ENCODE measurements at places on chromosomes 12 and 14.
A peak's percentile ranks its signal among the peaks of the same experiment; 100 is the strongest.

- DNase-seq: no peak
These were observed 416.5 kb downstream of the NELL2 start for GRCh38 chr12:44459569-44459968.

GRCh38 chr12:69266036-69266635 is 26.8 kb downstream of the CPSF6 start:
- no peak for DNase-seq

GRCh38 chr14:54902143-54902520 is 494 bp downstream of the GCH1 start:
- peak; percentile 70 for DNase-seq

GRCh38 chr12:5914387-5915149 is 30.5 kb downstream of the ANO2 start:
- no peak for DNase-seq

GRCh38 chr12:48998497-48999353 is 450 bp downstream of the DDN start:
- DNase-seq: no peak

DNA sequence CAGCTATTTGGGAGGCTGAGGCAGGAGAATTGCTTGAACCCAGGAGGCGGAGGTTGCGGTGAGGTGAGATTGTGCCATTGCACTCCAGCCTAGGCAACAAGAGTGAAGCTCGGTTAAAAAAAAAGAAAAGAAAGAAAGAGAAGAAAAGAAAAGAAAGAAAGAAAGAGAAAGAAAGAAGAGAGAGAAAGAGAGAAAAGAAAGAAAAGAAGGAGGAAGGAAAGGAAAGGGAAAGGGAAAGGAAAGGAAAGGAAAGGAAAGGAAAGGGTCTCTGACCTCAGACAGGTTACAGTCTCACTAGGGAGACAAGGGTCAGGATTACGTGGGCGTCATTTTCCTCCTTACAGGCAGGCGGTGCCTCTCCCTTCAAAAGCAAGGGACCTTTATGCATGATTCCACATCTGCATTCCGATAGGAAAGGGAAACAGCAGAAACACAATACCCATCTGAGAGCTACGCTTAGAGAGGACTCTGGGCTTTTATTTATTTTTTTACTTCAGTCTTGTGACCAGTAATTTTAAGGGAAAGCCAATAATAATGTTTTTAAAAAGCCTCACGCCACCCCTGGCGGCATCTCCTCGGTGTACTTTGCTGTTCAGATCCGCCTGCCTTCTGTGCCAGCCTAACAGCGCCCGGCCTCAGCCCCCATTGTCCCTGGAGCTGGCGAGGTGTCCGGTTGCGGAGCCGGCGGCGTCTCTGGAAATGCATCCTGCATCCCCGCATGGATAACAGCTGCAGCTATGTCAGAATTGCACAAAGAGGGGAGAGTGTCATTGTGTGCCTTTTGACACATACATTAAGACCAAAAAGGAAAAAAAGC is 945 bp upstream of the HIP1R start:
- DNase-seq: peak; percentile 57

DNA sequence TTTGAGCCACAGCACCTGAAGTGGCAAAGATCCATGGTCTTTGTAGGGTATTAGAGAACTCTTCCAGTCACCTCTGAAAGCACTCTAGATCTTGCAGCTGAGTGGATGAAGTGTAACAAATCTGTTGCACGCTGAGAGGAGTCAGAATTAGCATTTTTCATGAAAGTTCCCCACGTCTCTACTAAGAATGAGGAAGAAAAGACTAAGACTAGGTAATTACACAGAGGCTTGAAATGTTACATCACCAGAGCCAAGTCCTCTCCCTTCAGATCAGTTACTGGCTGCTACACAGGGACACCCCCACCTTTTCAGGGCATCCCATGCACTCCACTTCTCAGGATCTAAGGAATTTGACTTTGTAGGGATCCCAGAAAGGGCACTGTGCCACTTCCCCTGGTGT is 98.6 kb upstream of the FKBP4 start:
- no peak for DNase-seq

GRCh38 chr12:22628228-22628627 is 3.3 kb downstream of the ETNK1 start:
- DNase-seq: no peak

- DNase-seq: no peak
These were observed 2.0 kb downstream of the YBX3 start for GRCh38 chr12:10720974-10721650.

- DNase-seq: no peak
These were observed 340.1 kb downstream of the BCL11B start for GRCh38 chr14:98931911-98932310.

DNA sequence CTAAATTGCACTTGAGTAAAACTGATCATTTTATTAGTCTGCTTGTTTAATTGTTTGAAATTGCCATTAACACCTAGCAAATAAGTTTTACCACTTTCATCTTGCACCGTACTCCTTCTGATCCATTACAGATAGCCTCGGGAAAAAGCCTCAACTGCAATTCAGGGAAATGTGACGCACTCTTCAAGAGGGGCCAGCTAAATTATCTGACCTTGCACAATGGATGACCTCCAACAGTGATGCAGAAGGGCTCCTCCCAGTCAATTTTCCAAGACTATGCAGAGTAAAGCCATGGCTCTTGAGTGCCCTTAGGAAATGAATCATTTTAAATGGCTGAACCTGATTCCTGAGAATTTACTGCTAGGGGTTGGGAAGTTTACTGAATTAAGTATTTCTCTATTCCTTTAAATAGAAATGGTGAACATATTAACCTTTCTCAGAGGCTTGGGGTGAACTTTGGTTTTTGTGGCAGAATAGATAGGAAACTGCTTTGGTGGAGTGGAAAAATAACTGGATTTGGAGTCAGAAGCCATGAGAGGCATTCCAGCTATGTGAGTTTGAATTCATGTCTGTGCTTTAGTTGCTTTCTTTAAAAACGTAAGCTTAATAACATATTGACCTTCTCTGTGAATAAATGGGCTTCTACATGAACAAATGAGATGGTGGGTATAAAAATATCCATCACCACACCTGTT is 64.8 kb upstream of the OVCH1 start:
- no peak for DNase-seq

DNA sequence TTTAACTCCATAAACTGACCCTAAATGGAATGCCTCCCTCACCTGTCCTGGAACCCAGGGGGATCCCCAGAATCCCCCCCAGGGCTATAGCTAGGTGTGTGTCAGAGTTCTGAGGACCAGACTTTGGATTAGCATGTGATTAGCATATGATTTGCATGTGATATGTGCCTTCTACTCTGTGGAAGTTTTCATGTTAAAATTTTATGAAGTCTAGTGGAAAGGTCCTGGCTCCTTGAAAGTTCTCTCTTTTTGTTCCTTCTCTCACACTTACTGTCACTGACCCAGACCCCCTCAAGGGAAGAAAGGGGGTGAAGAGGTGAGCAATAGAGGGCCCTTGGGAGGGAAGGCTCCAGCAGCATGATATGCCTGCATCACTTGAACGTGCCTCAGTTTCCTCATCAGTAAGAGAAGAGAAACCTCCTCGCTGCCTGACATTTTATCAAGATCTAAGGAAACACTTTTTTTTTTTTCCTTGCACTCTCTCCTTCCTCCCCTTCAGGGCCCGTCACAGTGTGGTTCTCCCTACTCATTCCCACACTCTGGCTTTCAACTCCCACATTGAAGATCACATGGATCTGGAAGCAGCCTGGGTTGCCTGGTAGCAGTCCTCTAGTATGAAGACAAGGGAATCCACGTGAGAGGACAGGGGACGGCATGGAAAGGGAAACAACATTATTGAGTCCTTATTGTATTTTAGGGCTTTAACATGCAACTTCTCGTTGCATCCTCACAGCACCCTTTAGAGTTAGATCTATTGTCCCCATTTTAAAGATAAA is 3.3 kb upstream of the C1QL4 start:
- DNase-seq: no peak

- no peak for DNase-seq
These were observed 131.8 kb upstream of the AEBP2 start for GRCh38 chr12:19307451-19307850.

DNA sequence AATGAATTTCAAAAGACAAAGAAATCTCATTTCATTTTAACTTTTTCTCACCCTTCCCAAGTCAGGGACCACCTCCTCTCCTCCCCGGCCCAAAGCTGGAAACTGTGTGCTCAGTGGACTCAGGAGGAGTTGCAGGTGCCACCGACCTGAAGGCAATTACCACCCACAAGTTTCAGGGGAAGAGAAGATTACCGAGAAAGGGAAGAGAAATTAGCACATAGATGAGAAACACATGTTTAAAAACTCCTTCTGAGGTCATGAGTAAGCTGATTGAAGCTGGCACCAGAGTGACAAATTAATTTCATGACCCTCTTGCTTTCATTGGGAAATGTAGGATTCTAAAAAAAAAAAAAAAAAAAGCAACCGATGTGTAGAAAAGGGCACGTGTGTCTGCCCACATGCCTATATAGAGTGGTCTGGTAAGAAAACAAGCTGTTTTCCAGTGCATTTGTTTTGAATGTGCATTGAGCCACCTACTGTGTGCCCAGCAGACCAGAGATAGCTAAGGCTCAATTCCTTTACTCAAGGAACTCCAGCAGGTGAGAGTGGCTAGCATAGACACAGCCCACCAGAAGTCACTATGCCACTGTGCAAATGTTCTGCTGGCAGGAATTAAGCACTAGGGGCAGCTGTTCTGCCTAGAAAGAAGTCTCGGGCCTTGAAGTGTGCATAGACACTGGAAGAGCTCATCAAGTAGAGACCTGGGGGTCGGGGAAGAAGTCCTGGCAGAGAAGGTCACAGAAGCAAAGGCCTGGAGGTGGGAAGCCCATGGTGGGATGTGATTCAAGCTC is 30.5 kb downstream of the DPF3 start:
- DNase-seq: no peak

DNA sequence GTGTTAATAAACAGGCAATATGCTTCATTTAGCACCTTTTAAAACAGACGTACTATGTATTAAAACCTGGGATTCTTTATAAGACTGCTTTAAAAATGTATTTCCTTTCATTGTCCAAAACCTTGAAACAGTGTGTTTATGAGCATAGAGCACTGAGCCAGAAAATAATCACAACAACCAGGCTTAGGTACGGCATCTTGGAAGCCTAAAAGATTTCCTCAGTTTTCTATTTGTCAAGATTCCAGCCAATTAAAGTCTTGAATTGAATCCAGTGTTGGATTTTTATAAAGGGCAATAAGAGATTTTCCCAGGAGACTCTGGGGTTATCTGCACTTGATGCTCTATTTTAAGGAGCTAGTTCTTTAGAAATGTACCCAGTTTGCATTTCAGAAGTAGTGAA is 80.3 kb downstream of the GRIP1 start:
- no peak for DNase-seq

GRCh38 chr12:105846331-105846730 is 292.4 kb downstream of the NUAK1 start:
- DNase-seq: no peak

DNA sequence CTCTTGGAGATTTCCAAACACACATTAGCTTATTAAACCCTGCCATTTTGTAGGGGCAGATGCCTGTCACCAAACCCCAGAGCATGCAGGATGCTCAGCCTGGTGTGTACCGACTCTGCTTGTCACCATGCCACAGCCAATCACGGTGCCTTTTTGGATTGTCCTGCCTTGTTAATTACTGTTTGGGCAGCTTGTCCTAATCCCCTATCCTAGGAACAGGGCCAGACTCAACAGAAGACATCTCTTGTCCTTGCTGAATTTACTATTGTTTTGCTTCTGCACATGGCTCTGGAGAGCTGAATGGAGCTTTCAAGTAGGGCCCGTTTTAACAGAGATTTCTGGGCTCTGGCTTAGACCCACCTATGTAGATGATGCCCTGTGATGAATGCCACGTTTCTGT is 388.5 kb downstream of the AACS start:
- DNase-seq: no peak

GRCh38 chr12:114254998-114255397 is 150.9 kb downstream of the TBX5 start:
- DNase-seq: no peak

DNA sequence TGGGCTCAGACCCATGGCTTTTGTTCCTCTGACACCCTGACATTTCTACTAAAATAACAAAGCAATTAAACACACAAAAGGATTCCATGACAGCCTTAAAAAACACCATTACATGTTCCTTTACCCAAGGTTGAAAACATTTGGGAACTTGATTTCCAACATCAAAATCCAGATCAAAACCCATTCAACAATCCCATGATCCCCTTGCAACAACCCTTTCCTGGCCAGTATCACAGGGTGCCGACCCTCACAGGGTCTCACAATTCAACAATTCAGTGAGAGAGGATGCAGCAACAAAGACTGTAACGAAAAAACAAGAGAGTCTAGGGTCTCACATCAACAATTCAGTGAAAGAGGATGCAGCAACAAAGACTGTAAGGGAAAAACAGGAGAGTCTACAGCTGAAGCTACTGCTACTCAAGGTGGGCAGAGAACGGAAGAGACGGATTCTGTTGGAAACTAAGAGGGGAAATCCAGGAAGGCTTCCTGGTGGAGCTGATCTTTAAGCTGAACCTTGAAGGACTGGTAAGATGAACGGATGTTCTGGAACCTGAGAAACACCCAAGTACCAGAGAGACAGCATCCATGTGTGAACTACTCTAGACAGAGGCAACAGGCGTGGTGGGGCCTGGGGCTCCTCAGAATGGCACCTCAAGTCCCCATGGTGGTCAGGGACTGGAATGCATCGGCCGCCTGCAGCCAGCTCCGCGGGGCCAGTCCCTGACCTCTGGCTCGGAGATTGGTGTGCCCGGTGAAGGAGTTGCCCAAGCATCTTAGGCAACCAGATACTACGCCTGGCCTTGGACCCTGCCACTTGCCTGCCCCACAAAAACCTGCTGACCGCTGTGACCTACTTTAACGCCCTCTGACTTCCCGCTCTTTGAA is 22.7 kb upstream of the ZFP36L1 start:
- DNase-seq: no peak

GRCh38 chr12:41058266-41058665 is 129.9 kb upstream of the PDZRN4 start:
- no peak for DNase-seq
